ENCODE measurements at places on chromosomes 7 and 10.
A peak's percentile ranks its signal among the peaks of the same experiment; 100 is the strongest.

DNA sequence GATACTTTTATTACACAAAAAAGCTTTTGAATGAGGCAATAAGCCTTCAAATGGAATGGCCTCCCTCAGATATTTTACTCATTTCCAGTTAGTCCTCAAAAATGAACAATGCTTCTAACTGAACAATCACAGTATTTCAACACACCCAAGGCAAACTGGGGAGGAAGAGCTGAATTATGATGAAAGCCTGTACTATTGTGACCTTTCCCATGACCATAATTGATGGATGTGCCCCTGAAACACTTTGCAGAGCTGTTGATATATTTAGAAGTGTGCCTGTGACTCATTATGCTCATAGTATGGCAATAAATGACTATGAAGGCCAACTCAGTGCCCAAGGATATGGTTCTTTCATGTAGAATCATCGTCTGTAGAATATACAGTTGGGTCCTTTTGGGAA, 248.1 kb downstream of the AHR start:
- no peak for DNase-seq

DNA sequence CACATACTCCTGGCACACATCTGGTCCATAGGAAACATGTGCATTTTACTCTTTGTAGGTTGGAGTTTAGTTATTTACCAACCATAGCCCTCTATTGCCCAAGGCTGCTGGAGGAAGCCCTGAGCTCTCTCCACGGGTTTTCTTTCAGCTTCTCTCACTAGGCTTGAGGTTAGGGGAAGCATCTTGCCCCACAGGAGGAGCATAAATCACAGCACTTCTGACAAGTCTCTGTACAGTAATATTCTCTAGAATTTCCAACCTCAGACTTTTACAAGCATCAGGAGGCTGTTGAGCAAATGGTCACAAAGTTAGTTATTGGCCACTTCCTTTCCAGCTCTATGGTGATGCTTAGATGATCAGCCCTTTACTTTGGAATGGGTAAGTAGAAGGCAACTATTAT, 122.9 kb upstream of the GLI3 start:
- no peak for DNase-seq

DNA sequence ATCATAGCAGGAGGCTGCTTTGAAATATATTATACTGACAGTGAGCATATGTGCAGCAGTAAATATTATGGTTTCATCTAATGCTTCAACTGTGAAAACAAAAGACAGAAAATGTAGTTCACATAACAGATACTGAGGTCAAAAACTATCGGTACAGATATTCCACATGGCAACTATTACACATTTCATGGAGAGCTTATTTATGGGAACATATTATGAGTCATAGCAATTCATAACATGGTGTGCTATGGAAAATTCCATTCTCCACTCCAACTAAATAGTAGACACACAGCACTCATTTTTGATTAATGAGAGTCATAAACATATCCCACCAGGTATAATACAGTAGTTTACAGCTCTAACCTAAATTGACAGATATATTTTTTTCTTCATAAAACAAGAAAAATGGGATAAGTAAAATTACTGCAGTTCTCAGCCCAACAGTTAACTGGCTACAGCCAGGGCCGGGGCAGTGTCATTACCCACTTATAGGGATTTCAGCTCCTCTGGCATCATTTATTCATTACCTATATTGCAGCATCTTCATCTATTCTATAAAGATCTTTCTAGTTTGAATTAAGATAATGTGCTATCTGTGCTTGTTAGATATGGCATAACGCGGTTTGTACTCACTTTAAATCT, 475.6 kb upstream of the KLF6 start:
- DNase-seq, result no peak

- no peak for DNase-seq
Observed at GRCh38 chr10:45470098-45471012, 96.3 kb downstream of the ALOX5 start.

- no peak for DNase-seq
Observed at GRCh38 chr10:106313041-106313440, 851.5 kb downstream of the SORCS1 start.

DNA sequence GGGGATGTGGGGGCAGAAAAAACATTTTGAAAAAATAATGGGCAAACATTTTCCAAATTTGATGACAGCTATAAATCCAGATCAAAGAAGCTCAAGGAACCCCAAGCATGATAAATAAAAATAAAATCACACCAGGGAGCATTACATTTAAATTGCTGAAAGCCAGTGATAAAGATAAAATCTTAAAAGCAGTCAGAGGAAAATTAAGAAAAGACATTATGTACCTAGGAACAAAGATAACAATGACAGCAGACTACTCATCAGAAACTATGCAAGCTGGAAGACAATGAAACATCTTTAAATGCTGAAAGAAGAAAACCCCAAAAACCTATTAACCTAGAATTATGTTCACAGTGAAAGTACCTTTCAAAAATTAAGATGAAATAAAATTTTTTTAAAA, 23.3 kb downstream of the NEUROG3 start:
- no peak for DNase-seq

DNA sequence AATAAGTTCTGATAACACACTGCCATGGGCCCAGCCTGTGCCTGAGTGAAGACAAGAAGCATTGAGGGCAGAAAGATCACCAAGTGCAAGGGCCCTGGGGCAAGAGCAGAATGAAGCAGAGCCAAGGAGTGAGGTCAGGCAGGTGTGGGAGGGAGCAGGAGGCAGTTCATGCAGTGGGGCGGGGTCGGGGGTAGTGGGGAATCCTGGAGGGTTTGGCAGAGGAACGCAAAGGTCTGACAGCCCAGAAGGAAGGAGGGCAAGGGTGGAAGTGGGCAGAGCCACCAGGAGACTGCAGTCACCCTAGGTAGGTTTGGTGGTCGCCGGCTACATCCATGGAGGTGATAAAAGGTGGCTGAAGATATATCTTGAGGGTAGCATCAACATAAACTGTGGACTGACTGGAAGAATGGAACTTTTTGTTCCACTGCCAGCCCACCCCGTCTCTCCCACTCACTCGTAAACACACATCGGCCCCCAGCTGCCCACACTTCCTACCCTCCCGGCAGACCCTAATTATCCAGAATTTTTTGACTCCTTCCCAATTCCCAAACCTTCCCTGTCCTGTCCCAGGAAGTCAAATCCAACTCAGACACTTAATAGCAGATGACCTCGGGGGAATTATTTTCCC, 172.4 kb downstream of the ARHGAP12 start:
- no peak for DNase-seq

GRCh38 chr7:23211589-23211988, 29.7 kb downstream of the NUP42 start:
- DNase-seq, result no peak

- no peak for DNase-seq
Observed at GRCh38 chr7:145732521-145732920, 384.1 kb upstream of the CNTNAP2 start.

GRCh38 chr10:131002031-131002861, 309.3 kb downstream of the TCERG1L start:
- DNase-seq, result no peak

- DNase-seq, result no peak
Observed at GRCh38 chr10:101107771-101108170, 23.3 kb upstream of the TLX1 start.

DNA sequence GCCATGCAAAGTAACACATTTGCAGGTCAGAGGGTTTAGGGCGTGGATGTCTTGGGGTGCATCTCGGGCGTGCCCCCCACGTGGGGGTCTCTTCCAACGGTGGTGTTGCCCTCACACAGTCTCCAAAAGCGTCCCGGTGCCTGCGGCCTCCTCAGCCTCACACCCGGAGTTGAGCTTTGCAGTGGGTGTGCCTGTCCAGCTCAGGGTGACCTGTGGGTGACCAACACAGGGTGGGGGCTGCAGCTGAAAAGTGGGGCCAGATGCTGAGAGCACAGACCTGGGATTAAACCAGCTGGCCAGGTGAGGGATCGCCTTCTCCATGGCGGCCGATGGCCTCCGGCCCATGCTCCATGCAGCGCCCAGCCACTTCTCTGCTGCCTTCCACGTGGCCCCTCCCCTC, 63.1 kb downstream of the PWWP2B start:
- peak; percentile 26 for DNase-seq

DNA sequence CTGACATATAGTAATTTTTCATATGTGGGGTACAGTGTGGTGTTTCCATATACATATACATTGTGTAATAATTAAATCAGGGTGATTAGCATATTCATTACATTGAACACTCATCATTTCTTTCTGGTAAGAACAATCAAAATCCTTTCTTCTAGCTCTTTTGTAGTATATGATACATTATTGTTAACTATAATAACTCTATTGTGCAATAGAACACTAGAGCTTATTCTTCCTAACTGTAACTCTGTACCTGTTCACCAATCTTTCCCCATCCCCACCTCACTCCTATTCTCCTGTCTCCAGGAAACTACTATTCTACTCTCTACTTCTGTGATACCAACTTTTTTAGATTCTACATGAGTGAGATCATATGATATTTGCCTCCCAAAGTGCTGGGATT, 9.4 kb downstream of the BZW2 start:
- no peak for DNase-seq

DNA sequence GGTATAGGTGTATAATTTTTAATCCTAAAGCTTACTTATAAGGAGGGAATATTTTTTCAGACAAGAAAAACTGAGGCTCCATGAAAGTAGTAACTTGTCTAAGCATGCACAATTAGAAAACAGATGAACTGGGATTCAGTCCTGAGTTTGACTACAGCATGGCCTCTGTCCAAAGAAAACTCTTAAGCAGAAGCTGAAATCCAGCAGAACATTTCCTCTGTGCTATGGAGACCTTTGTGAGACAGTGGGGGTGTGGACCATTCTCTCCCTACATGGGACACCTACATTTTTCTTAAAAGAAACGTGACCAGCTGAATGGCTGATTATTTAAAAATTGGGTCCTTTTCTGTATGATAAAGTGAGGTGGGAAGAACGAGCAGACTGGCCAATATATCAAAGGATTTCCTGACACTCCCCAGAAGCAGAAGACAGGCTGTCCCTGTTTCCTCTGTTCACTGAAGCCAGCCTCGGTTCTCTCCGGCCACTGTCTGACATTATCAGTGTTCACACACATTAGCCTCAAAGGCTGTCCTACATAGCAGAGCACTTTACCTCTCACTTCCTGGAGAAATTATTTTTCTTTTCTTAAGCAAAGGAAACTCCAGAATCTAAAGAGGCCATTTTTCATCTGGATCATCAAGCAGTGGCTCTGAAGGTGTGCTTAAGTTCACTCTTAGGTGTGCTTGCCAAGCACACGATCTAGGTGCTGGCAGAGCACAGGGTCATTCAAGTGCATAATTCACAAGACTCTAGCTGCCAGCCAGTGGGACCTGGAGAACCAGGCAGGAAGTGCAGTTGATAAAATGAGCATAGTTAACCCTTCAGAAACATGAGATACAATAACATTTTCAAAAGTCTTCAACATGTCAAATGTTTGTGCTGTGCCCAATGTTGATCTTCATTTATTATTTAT, 40.4 kb upstream of the KIAA1217 start:
- no peak for DNase-seq

GRCh38 chr7:15546272-15546792, 15.5 kb downstream of the AGMO start:
- no peak for DNase-seq

- DNase-seq, result no peak
Observed at GRCh38 chr7:102721-103120, 89.7 kb upstream of the FAM20C start.

- no peak for DNase-seq
Observed at GRCh38 chr7:72394016-72394415, 18.1 kb downstream of the CALN1 start.

DNA sequence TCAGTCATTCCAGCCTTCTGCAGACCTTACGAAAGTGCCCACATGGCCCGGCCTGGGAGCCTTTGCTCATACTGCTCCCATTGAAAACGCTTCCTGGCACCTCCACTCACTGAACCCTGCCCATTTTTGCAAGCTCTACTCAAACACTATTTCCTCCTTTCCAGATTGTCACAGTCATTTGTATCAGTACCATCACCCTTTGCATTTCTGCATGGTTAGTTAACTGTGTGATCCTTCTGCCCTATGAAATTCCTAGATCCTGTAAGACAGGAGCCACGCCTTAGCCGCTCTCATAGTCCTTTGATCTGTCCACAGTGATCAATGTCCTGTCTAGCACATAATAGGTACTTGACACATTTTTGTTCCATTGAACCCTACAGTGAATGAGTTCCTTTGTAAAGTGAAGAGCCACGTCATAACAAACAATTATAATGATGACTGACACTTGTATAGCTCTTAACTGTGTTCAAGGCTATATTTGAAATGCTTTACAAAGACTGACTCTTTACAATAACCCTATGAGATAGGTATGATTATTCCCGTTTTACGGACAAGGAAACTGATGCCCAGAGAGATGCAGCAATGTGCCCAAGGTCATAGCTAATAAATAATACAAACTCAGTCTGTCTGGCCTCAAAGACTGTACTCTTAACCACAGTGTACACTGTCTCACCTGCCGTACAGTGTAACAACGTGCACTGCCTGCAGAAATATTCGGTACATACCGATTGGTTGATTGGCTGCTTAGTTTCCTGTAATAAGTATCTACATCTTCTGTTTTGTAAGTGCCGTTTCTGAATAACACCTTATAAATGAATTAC, 16.6 kb upstream of the ITIH2 start:
- no peak for DNase-seq

DNA sequence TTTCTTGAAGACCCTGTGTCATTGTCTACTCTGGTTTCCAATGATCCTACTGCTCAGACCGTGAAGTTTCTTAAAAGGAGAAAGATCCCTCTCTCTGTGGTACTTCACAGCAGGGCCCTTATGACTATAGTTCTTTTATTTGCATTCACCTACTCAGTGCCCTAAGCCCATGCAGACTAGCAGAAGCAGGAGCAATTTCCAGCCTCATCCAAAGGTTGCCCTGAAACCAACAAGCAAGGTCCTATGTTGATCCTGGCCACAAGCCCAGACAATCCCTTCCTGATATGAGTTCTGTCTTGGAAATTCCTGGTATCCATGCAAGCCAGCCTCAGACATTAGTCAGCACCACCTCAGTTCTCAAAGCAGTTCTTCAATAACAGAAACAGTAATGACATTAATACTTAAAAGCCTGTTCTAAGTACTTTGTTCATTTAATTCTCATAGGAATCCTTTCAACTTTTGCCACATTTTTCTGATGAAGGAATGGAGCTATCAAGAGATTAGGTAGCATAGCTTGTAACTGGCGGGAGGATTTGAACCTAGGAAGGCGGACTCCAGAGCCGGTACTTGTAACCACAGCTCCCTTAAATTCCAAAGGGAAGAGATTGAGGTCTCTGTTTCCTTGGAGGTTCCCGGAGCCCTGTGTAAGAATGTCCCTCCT, 58.1 kb upstream of the ST8SIA6 start:
- DNase-seq, result no peak

DNA sequence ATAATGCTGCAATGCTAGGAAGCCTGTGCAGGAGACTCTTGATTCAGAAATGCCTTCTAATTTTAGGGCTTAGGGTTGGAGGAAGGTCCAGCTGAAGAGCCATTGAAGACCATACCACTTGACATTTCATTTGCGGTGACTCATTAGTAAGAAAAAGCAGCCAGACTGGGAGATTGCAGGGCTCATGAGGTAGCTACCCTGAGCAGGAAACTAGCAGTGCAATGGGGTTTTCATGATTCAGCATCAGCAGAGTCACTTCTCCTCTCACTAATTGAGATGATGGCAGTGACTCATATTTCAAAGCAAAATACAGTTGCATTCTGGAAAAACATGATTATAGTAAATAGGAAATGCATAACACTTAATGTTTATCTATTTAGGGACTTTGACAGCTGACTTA, 434.1 kb downstream of the DNAJB9 start:
- no peak for DNase-seq

GRCh38 chr7:151832138-151832537, 44.8 kb downstream of the PRKAG2 start:
- DNase-seq, result no peak

- no peak for DNase-seq
Observed at GRCh38 chr10:89118091-89118490, 89.0 kb downstream of the CH25H start.

GRCh38 chr7:132618956-132619305, 42.7 kb upstream of the PLXNA4 start:
- DNase-seq, result no peak

Data from left ventricle myocardium superior (tissue), 1 donor.